ENCODE measurements at places on chromosomes 7 and 10.

GRCh38 chr10:29473406-29474100, 161.2 kb downstream of the SVIL start:
- no peak for DNase-seq

DNA sequence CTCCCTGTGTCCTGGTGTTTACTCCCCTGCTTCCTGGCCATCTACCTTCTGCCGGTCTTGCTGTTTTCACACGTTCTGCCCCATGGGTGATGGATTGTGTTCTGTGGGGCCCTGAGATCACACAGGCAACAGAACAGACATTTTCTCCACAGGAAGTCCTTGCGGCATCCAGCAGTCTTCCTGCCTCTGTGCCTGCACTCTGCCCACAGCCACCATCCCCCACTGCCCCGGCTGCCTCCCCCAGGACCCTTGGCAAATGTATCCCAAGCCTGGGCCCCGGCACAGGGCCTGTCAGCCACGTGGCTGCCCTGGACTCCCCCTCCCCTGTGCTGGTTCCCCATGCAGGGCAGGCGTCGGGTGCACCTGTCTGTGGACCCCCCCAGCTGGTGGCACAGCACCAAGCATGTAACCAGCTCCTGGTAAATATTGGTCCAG, 184.2 kb downstream of the WDR37 start:
- peak; percentile 0 for DNase-seq

- DNase-seq: no peak
Measured at GRCh38 chr10:71468363-71469094, 71.8 kb downstream of the CDH23 start.

GRCh38 chr7:142557971-142558582, 191.2 kb upstream of the PRSS1 start:
- DNase-seq: no peak
